Stimulated activated CD4-positive, alpha-beta T cell treated with anti-CD3 and anti-CD28 coated beads, Interleukin-1b, Interleukin-23, amount 100 ng/mL, for 24 hours (primary cell): ENCODE measurements at places on chromosomes 16 and 17.

GRCh38 chr17:51666971-51667705, 406.8 kb downstream of the UTP18 start:
- no peak for DNase-seq

- DNase-seq: no peak
Observed at GRCh38 chr17:39178536-39178935, 12.6 kb upstream of the ARL5C start.

DNA sequence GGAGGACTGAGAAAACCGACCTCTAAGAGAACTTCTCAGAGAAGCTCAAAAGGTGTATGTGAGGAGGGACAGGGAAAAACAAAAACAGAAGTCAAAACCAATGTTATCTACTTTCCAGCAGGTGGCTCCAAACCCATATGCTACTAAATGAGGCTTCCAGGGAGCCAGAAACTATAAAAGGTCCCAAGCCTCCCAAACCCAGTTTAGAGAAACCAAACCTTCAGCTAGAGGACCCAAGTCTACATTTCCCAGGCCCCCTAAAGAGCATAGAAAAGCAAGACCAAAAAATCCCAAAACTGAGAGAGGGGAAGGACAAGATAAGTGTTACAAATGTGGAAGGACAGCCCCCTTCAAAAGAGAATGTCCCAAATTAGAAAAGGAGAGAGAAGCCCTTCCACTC, 3.7 kb downstream of the HPR start:
- no peak for DNase-seq

DNA sequence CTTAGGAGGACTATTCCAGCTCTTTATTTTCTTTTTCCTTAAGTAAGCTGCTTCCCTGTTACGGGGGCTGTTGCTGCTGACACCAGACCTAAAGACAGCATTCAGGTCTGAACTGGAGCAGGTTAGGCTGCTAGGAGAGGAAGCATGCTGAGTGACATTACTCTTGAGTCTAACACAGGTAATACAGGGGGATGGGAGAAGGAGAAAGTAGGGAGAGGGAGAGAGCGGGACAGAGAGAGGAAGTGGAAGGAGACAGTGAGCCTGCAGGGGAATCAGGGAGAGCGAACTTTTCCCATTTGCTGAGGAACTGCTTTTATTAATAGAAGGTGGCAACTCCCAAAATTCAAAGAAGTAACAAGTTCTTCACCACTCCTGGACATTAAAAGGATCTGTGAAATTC, 130.9 kb downstream of the PARN start:
- no peak for DNase-seq

GRCh38 chr16:81861503-81861902, 82.4 kb downstream of the PLCG2 start:
- DNase-seq: no peak

DNA sequence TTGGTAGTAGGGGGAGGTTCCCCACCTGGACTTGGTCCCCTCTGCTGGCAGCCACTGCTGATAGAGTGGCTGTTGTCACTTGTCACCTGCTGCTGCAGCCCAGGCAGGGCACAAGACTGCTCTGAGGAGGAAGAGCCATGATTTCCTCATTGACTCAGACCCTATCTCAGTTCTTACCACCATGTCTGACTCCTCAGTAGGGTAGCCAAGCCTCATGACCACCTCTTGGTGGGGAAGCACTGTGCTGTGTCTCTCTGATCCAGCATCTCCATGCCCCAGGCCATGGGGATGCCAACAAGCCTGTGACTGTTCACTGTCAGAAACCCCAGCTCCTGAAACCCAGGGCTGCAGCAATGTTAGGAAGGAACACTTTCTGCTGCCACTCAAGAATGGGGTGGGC, 173.0 kb downstream of the WSCD1 start:
- no peak for DNase-seq

- DNase-seq: no peak
Observed at GRCh38 chr16:392450-393030, 4.5 kb upstream of the NME4 start.

GRCh38 chr17:73211745-73212144, 18.9 kb downstream of the COG1 start:
- no peak for DNase-seq

DNA sequence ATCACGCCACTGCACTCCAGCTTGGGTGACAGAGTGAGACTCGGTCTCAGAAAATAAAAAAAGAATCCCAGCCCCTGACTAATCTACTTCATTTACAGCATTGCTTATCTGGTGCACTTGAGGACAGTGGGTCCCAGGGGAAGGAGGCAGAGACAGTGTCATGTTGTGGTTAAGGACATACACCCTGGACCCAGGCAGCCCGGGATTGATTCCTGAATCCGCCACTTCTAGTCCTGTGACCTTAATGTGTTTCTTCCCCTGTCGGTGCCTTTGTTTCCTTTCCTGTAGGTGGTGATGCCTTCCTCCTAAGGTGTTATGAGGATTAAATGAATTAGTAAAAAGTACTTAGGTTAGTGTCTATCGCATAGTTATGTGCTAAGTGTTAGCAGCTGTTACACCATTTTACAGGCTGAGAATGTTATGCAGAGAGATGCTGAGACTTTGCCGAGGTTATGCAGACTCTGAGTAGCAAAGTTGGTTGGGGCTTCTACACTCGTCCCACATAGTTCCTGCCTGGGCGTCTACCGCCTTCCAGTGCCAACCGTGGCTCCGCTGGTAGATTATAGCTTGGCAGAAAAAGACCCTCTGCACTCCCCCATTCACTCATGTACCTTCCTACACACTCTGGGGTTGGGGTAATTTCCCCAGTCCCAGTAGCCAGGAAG, 74.8 kb downstream of the RAB11FIP4 start:
- no peak for DNase-seq

DNA sequence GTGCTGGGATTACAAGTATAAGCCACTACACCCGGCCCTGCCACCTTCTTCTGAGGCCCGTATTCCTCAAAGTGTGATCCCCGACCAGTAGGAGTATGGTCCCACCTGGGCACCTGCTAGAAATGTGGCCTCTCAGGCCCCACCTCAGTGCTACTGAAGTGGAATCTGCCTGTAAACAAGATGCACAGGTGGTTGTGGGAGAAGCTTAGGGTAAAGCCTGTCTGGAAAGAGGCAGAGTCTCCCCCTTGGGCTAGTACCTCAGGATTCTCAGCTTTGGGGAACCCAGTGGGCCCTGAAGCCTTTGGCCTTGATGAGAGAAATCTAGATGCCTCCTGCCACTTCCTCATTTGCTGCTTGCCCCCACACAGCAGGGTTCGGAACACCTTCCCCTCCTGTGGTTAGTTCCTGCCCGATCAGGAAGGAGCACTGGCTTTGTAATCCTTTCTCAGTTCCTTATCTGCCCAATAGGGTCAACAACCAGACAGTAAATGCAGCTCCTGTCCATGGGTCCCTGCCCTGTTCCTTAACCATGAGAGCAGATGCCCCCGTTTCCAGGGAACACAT, 25.2 kb downstream of the TK2 start:
- no peak for DNase-seq

- DNase-seq: no peak
Observed at GRCh38 chr17:38877130-38877851, 7.4 kb downstream of the LASP1 start.

DNA sequence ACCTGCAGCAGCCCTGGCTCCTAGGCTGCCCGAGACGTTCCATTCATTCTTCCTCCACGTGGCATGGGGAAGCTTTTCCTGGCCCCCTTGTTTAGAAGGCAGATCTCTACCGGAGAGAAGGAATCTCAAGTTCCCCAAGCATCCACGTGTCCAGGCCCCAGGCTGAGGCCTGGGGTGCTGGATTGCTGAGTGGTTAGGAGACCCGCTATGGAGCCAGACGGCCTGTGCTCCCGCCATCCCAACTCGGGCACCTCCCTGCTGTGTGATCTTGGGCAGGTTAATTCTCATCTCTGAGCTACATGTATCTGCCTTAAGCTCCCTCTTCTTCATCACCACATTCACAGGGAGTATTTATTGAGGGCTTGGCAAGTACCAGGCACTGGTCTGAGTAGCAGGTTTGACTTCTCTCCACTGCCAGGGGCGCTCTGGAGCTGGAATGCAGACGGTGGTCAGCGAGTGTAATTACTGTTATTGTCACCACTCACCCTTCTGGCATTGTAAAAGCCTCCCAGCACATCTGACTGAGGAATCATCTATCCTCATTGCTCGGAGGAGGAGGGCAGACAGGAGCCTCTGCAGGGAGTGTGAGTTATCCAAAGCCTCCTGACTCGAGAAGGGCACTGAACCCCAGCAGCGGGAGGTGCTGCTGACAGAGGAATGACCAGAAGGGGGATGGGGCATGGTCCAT, 1.1 kb upstream of the ADGRG1 start:
- DNase-seq: no peak

DNA sequence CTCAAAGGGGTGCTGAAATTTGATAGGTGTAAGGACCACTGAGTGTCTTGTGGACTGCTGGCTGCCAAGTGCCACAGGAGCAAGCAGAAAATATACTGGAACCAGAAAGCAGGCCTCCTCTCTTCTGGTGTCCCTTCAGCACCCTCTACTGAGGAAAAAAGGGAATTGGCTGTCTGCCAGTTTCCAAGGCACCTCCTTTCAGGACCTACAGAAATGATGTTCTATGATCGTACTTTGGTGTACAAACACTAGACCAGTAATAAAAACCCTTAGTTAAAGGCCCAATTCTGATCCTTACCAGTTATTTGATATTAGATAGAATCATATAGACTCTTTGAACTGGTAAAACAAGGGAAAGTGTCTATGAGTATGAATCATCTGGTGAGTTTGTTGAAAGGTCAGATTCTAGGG, 35.8 kb upstream of the BCAS3 start:
- peak; percentile 20 for DNase-seq

DNA sequence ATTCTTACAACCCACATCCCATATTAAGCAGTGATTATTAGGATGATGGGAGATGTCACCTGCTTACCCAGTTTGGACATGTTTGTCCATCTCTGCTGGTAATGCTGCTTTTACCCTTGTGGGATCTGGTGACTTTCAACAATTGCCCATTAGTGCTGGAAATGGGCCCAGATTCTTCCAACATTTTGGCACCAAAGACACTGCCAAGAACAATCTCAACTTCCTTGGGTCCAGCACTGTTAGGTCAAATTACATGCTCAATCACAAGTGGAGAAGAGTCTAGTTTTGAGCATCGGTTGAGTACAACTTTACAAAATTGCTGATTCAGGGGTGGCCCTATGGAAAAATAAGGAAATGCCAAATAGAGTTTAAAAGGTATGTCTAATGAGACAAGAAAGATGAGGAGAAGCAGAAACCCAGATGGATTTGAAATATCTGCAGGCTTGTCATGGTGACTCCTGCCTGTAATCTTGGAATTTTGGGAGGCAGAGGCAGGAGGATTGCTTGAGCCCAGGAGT, 13.0 kb upstream of the ZFP3 start:
- no peak for DNase-seq
